Activated gamma-delta T cell treated with Interleukin-2 at 50 U/mL for 16 hours (primary cell): ENCODE measurements at places on chromosomes 2 and 18.

DNA sequence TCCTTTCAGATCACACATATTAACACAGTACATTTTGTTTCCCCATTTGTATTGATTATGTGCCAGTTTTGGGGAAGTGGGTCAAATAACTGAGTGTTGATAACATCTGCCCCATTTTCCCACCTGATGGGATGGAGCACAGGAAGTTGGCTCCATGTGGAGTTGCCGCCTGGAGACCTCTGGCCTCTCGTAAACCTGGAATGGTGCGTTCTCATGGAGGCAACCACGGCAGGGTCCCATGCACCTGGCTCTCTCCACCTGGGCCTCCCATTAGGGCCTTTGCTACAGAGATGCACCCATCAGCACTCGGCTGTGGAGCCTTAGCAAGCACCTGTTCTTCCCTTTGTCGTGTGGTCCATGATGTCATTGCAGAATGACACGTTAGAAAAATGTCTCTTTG is 130.6 kb downstream of the MBP start:
- no peak for DNase-seq

- peak; percentile 58 for DNase-seq
These were observed 22.7 kb downstream of the GPR55 start for GRCh38 chr2:230902180-230902899.

GRCh38 chr2:71603851-71604725 is 150.7 kb downstream of the DYSF start:
- peak; percentile 0 for DNase-seq

DNA sequence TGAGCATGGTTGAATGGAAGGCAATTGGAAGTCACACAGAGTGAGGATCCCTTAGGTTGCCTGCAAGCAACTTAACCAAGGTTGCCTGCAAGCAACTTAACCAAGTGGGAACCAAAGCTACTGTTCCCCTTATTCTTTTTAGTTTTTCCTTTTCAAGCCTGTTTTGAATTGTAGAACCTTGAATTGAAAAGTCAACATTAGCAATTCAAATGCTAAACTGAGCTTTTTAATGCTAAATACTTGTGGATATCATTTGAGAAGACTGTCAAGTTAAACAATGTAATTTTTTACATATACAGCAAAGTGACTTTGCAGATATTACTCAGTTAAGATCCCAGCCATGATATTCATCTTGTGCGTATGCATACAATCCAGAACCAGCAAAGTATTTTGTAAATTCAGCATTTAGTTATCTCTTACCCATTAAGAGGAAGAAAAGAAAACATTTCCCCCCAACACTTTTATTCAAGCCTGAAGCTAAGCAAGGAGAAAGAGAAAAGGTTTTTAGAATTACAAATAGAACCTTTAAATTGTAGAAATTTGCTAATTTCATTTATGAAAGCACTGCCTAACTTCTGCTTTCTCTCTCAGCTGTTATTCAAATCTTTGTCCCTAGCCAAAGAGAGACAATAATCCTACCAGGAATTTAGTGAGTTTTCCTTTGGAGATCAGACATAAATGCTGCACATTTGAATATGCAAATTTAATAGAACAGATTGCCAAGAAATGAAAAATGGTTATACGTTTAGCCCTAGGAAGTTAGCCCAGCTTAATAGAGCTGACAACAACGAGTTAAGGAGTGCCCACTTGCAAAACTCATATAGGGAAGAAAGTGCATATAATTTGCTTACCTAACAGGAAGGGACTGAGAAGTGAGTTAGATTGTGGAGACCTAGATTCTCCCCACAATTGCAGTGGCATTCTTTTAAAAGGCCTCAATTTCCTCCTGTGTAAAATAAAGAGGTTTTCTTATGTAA is 643.2 kb upstream of the PIK3C3 start:
- no peak for DNase-seq

- DNase-seq, result no peak
These were observed 428.6 kb upstream of the FSHR start for GRCh38 chr2:49582946-49583345.

- no peak for DNase-seq
These were observed 41.6 kb downstream of the TDRD15 start for GRCh38 chr2:21165350-21165749.

DNA sequence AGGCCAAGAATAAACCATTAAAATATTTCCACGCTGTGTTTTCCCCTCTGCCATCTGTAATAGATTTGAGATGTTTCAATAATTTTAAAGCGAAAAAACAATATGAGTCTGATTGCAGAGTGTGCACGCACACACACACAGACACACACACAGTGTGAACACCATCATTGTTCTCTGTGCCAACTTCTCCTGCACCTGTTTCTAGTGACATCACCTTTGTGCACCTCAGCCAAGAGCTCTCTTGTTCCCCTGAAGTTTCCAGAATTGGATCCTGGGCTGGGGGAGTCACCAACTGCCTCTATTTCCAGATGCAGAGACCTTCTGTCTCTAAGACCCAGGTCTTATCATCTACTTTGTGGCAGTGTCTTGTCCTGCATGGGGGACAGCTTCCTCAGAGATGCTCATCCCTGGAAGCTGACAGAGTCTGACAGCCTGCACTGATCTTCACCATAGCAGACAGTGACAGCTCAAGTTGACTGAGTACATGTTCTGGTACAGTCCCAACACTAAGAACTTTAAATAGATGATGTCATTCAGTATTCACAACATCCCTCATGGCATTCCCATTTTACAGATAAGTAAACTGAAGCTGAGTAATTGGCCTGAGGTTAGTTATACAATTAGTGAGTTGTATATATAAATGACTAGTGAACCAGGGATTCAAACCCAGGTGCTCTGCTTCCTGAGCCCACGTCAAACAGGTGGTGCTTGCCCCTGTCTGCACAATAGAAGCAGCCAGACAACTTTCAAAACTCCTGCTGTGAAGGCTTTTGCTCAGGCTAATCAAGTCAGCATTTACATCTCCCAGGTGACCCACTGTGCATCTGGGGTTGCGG is 39.4 kb downstream of the ACOXL start:
- no peak for DNase-seq

- DNase-seq, result no peak
These were observed 79.6 kb downstream of the MBP start for GRCh38 chr18:77052983-77053309.
